Astrocyte of the hippocampus (primary cell): ENCODE measurements at places on chromosomes 3 and 15.
A peak's percentile ranks its signal among the peaks of the same experiment; 100 is the strongest.

GRCh38 chr15:61155741-61156700 is 73.1 kb downstream of the RORA start:
- peak; percentile 42 for DNase-seq

- no peak for DNase-seq
These were observed 78.5 kb upstream of the MEF2A start for GRCh38 chr15:99487337-99487730.

DNA sequence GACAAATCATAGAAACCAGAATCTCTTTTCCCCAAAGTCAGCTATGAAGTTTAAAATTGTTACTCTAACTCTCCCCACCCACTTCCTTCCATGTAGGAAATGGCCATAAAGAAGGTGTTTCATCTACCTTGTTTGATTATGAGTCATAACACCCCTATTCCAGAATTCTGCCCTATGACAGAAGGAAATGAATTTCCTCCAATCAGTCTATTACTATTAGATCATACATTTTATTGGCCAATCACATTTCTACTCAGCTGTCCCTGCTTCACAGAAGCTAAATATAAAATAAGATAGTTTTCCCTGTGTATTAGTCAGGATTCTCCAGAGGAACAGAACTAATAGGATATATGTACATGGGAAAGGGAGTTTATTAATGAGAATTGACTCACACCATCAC is 102.1 kb downstream of the TGFBR2 start:
- DNase-seq: no peak

- peak; percentile 48 for DNase-seq
These were observed 12.4 kb upstream of the CACNA2D2 start for GRCh38 chr3:50515565-50516439.

DNA sequence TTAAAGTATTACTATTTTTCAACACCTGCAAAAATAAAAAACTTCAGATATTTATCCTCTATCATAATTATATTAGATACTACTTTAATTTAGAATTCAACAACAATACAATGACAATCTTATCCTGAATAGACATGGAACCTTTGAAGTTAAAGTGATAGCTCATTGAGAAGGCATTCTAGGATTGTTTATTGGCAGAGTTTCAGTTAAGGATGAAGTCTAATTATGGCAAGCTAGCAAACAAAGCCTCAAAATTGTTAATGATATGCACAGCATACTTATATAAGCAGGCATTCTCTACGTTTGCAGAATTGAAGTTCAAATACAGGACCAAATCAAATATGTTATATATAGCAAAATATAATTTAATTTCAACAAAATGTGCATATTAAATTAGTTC is 91.2 kb upstream of the ABI3BP start:
- DNase-seq: peak; percentile 43

DNA sequence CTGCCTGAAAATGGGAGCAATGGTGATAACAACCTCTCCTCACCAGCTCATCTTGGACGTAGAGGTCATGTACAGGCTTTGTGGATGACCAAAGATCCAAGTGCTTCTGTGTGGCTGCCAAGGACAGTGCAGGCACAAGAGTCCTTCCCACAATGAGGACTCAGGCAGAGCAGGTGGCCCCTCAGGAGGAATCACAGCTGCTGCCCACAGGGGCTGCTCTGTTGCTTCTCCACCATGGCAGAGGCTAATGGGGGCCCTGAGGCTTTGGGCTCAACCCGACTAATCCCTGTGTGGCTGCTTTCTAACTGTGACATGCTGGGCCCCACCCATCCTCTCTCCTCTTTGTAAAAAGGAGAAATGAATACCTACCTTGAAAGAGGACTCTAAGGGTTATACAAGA is 58.1 kb upstream of the MRPS22 start:
- DNase-seq: no peak

DNA sequence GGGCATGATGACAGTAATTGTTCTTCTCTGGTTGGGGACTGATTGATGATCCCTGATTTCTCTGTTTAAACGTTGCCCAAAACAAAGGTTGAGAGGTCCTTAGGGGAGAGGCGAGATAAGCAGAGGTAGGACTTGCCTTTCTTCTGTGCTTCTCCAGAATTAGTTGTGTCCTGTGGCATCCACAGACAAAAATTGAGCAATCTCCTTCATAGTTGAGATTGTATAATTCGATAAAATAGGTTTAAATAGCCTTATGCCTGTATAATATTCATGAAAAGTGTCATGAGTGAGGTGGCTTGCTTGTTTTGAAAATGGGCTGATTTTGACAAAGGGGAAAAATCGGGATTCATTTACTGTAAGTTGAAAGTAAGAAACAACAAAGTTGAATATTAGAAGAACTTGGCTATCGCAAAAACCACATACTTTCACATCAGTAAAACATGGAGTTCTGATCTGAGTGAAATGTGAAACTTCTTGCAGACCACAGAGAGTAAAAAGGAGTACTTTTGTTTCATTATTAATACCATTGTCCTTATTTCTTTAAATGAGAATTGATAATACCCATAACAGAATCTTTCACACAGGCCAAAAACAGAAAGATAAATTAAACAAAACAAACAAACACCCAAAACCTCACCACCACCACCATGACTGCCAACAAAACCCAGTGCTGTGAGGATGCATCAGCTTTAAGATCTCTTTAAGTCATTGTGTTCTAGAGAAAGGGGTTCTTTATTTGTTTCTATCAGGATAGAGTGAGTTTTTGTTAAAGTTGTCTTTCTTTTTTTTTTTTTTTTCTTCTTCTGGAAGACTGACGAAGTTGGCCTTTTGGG is 155.7 kb downstream of the LPP start:
- no peak for DNase-seq

DNA sequence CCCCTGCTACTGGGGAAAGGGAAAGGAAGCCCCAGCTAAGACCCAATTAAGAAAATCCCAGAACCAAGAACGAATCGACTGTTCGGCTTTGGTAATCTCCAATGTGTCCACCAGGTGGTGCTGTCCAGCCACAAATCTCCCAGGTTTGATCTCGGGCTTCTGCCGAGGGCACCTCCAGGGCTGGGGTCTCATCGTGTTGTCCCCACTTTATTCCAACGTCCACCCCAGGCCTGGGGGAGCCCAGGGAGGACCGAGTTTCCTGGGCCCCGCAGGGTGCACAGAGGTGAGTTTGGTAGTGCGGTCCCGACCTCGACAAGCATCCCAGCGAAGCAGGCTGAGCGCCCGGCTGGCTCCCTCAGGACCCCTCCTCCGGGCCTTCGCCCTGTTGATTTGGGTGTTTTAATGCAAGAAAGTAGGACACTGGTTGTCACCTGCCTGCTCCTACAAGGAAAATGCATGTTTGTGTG is 185.1 kb downstream of the GOLGA6L6 start:
- DNase-seq: no peak

GRCh38 chr3:28188686-28189085 is 52.7 kb upstream of the CMC1 start:
- DNase-seq: no peak

- no peak for DNase-seq
These were observed 174.2 kb upstream of the SLC2A2 start for GRCh38 chr3:171200750-171201088.
